Activated naive CD4-positive, alpha-beta T cell treated with anti-CD3 and anti-CD28 coated beads, Interleukin-2, amount 10 ng/mL, durations not matched to agents 7 days and 5 days (primary cell): ENCODE measurements at places on chromosomes 7 and 10.

GRCh38 chr7:20220921-20221547 is 3.9 kb upstream of the MACC1 start:
- DNase-seq: no peak

DNA sequence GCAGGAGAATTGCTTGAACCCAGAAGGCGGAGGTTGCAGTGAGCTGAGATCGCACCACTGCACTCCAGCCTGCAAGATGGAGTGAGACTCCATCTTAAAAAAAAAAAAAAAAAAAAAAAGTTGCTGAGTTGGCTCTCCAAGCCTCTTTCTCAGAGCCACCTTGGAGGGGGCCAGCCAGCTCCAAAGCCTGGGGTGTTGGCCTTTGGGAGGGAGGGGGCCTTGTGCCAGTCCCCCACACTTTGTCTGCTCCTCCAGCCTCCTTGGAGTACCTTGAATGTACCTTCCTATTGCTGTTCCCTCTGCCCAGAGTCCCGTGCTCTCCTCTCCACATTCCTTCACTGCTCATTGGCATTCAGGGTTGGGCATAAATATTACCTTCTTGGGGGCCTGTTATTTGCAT is 62.4 kb downstream of the GRK5 start:
- DNase-seq: no peak

GRCh38 chr10:133199992-133200611 is 29.9 kb upstream of the UTF1 start:
- DNase-seq: no peak

DNA sequence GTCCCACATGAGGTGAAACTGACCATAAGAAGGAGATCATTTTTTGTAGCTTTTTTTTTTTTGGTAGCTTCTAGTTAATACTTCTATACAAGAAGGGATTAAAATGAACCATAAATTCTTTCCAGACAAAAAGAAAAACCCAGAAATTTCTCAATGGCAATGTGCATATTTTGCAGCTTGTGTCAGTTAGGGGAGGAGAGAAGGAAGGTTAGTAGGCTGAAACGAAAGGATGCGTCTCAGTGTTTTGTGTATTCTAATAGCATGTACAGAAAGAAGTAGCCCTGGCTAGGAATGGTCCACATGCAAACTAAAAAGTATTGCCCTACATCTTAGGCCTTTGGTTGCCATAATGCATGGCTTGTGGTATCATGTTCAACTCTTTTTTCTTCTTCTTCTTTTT is 90.6 kb downstream of the CACNB2 start:
- no peak for DNase-seq

DNA sequence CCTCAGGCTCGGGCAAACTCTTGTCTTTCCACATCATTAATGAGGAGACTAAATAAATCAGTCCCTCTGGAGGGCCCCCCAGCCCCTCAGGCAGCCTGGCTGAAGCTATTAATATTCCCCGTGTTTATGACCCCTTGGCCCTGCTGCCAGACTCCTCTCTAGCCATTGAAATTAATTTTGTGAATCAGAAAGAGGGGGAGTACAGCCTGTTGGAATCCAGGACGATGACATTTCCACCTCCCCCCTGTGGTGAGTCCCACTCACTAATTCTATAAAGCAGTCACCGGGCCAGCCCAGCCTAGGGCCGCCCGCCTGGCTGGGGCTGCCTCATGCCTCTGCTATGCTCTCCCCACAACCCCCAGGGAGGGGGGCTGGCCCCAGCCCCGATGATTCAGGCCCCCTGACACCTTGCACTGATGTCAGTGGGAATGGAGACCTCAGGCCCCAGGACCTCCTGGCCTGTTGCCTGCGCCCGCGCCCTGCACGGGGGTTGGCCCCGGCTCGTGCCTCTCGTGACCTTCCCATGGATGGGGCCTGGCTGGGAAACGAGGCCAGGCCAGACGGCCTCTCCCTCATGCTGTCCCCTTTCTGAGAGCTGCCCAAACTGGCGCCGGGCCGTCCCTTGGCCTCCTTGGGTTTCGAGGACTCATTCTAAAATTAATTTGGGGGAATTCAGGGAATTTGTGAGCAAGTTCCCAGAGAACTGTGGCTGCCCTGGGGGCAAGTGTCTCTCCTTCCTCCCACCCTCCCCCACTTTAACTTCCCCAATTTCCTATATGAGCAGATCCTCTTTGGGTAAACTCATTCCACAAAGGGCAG is 34.0 kb downstream of the TMEM270 start:
- DNase-seq: no peak

GRCh38 chr10:45058992-45059561 is 58.4 kb downstream of the ZNF22 start:
- no peak for DNase-seq

GRCh38 chr10:112213836-112214235 is 30.3 kb upstream of the GPAM start:
- DNase-seq: no peak

GRCh38 chr7:148547951-148548350 is 42.6 kb upstream of the C7orf33 start:
- DNase-seq: no peak

GRCh38 chr7:141386881-141387280 is 164.3 kb upstream of the AGK start:
- DNase-seq: no peak

DNA sequence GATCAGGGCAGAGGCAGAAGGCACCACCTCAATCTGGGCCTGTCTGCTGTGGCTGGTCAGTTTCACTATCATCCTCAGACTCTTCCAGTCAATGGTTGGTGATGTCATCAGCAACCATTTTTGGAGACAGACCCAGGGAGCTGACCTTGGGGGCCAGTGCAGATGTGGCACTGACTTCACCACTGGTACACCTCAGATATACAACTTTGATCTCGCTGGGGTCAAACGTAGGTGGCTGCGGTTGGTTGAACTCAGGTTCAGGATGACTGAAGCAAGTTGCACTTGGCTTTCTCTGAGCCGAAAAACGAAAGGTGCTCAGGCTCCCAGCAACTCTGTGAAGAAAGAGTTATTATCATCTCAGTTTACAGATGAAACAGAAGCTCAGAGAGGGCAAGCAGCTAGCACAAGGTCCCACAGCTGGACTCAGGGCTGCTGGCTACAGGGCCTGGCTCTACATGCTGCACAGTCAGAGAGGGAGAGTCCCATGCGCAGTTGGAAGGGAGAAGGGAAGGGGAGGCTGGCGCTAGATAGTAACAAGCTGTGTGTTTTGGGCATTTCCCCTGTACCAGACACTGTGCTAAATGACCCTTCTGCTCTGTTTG is 27.2 kb downstream of the ANKRD16 start:
- DNase-seq: no peak

GRCh38 chr7:101939136-101939695 is 121.8 kb downstream of the CUX1 start:
- no peak for DNase-seq

DNA sequence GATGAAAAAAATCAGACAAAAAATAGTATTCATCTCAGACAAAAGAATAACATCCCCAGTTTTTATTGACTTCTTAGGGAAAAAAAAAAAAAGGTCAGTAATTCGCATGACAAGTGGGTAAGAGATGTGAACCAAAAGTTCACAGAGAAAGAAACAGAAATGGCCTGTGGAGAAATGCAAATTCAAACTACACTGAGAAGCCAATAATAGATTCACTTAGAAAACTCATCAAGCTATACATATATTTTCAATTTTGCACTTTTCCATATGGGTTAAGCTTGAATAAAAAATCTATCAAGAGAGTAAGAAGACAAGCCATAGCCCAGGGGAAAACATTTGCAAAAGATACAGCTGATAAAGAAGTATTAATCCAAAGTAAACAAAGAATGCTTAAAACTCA is 28.0 kb downstream of the HERC4 start:
- no peak for DNase-seq

DNA sequence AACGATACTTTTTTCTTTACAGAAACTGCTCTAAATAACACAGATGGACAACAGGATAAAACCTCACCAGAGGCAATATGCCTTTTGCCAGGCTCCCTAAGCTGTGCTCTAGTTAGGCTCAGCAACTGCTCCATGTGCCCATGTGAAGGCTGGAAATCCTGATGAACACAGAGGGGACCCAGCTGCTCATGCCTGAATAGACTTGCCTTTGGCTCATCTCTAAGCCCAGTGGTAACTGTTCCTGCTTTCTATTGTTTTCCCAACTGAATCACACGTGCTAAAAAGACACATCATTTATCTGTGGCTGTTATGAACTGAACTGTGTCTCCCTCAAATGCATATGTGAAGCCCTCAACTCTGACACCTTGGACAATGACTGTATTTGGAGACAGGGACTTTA is 110.4 kb downstream of the RNF216 start:
- DNase-seq: no peak

DNA sequence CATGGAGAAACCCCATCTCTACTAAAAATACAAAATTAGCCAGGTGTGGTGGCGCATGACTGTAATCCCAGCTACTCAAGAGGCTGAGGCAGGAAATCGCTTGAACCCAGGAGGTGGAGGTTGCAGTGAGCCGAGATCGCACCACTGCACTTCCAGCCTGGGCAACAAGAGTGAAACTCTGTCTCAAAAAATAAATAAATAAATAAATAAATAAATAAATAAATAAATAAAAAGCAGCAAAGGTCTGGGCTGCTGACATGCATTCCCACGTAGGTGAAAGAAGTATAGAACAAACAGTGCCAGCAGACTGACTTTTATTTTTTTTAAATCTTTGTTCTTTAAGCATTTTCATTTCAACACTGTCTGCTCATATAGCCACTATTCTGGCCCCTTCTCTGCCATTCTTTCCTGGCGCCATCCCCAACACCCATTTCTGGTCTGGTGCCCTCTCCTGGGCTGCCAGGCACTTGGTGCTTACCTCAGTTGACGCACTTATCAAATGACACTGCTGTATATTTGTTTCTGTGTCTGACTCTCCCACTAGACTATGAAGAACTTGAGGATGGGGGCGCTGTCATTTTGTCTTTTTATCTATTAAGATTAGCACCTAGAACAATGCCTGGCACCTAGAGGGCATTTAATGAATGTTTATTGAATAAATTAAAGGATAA is 15.6 kb downstream of the FAM107B start:
- DNase-seq: no peak

DNA sequence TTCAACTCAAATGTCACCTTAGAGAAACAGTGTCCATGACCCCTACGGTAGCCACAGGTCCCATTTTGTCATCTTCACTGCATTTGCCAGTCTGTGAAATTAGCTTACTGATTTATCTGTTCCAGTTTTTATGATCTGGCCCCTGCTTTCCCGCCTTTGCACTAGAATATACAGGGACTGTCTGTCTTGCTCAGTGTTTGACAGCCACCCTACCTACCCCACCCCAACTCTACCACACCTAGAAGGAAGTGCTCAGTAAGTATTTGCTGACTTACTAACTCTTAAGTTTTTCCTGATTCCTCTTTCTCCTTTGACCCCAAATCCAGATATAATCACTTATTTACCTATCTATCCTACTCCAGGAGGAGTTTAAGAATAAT is 49.5 kb downstream of the CREB3L2 start:
- DNase-seq: no peak

GRCh38 chr10:94183666-94184264 is 179.0 kb downstream of the NOC3L start:
- DNase-seq: no peak

GRCh38 chr7:105825371-105825770 is 51.0 kb downstream of the ATXN7L1 start:
- no peak for DNase-seq

- DNase-seq: peak; percentile 83
These were observed at the start of gene BAG3 for GRCh38 chr10:119650692-119651513. TSS of gene BAG3 (plus strand) at chr10:119651380. CDS start at chr10:119651676, 296 bp downstream.

- no peak for DNase-seq
These were observed 22.5 kb upstream of the GNA12 start for GRCh38 chr7:2866601-2867000.

GRCh38 chr10:60138842-60139241 is 232.5 kb upstream of the CCDC6 start:
- DNase-seq: no peak

- DNase-seq: no peak
These were observed 379.7 kb upstream of the ZMIZ1 start for GRCh38 chr10:78688901-78689583.

DNA sequence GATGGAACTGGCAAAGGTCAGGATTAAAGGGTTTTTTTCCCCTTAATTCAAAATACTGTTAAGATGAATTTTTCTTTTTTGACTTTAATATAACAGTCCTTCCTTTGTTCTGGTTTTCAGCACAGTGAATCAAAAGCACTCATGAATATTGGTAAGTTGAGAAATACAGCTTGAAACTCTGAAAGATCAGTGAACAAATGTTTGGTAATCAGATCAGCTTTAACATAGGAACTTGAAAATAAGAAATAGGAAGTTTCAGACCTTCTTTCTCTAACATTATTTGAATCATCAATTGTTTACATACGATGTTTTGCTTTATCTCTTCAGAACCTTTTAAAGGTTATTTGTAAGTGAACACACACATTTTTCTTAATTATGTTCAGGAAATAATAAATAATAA is 90.5 kb downstream of the SGMS1 start:
- DNase-seq: no peak

- no peak for DNase-seq
These were observed 240.0 kb downstream of the TEX36 start for GRCh38 chr10:125442856-125443540.

DNA sequence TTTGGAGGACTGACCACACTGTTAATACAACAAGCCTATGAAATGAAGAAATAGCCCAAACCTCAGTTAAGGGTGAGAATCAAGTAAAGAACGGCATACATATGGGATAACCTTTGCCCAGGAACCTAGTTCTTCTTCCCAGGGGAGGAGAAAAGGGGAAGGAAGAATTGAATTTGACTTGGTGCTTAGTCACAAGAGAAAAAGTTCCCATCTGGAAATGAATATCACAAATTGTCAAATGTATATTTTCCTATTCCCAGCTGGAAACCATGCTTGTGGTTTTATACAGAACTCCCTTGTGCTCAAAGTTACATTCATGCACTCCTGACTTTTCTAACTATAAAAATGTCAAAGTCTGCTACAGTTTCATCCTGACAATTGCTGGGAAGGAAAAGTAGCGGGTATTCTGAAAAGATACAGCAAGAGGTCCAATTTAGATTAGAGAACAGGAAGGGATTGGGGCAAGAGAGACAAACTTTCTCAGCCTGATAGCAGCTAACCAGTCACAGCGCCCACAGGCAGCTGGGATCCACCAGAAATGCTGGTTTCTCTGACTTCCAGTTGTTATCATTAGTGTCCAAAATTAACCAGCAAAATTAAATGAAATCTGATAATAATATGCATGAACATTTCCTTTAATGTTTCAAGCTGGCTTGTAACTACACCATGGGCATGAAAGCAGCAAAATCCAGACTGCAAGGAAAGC is 18.6 kb upstream of the GSAP start:
- DNase-seq: no peak

- no peak for DNase-seq
These were observed 11.4 kb downstream of the GIMAP6 start for GRCh38 chr7:150620617-150621371.

- no peak for DNase-seq
These were observed 2.0 kb downstream of the ELN start for GRCh38 chr7:74029991-74030415.

GRCh38 chr7:116571552-116571951 is 46.7 kb downstream of the CAV1 start:
- no peak for DNase-seq

- DNase-seq: peak; percentile 100
These were observed at the start of gene AVL9 for GRCh38 chr7:32495298-32496051. TSS of gene AVL9 (plus strand) at chr7:32495489. CDS start at chr7:32495710, 221 bp downstream.

- no peak for DNase-seq
These were observed 2.7 kb upstream of the PRXL2A start for GRCh38 chr10:80405626-80406025.

- DNase-seq: no peak
These were observed 29.1 kb downstream of the GIMAP5 start for GRCh38 chr7:150766334-150766709.

GRCh38 chr10:96283756-96284155 is 12.4 kb upstream of the BLNK start:
- no peak for DNase-seq

GRCh38 chr10:15200626-15201025 is 32.1 kb upstream of the NMT2 start:
- DNase-seq: no peak

GRCh38 chr10:3807211-3807927 is 22.4 kb upstream of the KLF6 start:
- DNase-seq: no peak
